HT1080 (cell line): ENCODE measurements at places on chromosomes 7 and 10. TPM values are rescaled to one million over a fixed set of nuclear protein-coding genes. Genes with fewer than 3 reads are reported as not detected.

The CPA5 gene
- total RNA-seq = not detected in 2 replicates

The AKR1C8 gene
- total RNA-seq = not detected in 2 replicates

The HTR5A gene
- not detected in 2 replicates for total RNA-seq

The CLRN3 gene
- not detected in 2 replicates for total RNA-seq

The NUTM2A gene
- total RNA-seq = 0.10 and 0.82 TPM in 2 replicates

The FGFR2 gene
- 0.07 TPM in 1 of 2 replicates, not detected in the other for total RNA-seq

The GARIN1A gene
- total RNA-seq = 0.05 and 0.13 TPM in 2 replicates

The EPO gene
- not detected in 2 replicates for total RNA-seq

The APBB1IP gene
- total RNA-seq = not detected in 2 replicates

The CALCR gene
- total RNA-seq = not detected in 2 replicates

GRCh38 chr7:37196676-37197075, 252.0 kb downstream of the ELMO1 start:
- DNase-seq = no peak

DNA sequence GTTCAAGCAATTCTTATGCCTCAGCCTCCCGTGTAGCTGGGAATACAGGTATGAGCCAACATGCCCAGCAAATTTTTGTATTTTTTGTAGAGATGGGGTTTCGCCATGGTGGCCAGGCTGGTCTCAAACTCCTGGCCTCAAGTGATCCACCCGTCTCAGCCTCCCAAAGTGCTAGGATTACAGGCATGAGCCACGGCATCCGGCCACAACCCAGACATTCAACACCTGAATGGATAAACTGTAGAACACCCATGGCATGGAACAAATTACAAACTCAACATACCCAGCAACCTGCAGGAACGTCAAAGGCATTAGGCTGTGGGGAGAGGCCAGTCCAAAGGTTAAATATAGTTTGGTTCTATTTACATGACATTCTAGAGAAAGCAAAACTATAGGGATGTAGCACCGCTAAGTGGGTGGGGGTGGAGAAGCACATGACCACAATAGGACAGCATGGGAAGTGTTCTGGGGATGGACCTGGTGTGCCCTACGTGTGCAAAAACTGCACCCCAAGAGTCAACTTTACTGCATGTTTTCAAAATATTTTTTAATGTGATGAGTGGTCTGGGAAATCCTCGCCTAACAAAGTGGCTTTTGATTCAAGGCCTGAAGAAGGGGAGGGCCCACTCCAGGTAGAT, 6.5 kb upstream of the PGAM2 start:
- no peak for DNase-seq

DNA sequence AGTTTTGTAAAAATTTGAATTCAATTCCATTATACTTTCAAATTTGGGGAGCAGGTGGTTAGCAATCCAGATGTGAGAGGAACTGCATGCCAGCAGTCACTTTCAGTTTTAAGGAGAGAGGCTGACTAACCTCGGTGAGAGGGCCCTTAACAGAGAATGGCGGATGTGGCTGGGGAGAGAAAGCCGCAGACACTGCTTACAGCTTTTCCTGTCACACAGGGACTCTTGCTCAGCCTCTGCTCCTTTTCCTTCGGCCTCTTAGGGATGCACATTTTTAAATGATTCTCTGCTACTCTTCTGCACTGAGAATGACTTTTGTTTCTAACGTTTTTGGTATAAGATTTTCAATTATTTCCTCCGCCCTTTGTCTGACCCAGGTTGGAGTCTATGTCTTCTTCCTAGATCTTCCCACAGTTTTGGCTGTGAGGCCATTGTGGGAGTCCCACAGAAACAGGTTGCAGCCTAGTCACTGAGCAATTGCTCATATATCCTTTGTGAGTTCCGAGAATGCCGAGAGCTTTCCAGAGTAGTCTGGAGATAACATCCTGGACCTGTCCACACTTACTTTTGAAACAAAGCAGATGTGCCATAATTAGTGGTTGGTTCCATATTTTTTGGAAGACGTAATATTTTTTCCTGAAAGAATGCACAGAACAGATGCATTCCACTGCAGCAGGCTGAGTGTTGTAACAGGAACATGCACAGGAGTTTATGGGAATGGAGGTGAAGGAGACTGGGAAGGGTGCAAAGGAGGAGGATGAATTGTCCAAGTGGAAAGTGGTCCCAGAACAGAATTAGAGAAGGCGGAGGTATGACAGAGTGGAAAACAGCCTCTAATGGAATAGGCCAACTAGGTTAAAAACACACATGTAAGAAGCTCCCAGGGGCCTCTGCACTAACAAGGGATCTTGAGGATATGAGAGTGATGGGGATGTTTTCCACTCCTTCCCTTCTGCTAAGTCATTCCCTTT, 168.0 kb upstream of the ZNF32 start:
- DNase-seq = peak; percentile 75

DNA sequence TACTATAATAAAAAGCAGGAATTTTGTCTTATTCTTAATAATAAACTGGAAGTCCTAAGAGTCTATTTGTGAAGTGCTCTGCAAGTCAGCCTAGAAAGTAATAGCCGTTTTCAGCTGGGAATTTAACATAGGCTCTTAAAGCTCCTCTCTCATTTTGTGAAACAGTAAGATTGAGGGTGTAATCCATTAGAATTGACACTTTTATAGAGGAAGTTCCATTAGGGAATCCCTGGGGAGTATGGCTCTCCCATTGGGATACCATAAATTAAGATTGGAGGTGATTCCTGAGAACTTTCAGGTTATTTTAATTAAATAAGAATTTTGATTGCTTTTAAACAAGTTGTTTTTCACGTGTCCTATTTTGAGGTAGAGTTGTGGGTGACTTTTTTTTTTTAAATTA, 68.0 kb downstream of the EXOC4 start:
- DNase-seq = no peak

DNA sequence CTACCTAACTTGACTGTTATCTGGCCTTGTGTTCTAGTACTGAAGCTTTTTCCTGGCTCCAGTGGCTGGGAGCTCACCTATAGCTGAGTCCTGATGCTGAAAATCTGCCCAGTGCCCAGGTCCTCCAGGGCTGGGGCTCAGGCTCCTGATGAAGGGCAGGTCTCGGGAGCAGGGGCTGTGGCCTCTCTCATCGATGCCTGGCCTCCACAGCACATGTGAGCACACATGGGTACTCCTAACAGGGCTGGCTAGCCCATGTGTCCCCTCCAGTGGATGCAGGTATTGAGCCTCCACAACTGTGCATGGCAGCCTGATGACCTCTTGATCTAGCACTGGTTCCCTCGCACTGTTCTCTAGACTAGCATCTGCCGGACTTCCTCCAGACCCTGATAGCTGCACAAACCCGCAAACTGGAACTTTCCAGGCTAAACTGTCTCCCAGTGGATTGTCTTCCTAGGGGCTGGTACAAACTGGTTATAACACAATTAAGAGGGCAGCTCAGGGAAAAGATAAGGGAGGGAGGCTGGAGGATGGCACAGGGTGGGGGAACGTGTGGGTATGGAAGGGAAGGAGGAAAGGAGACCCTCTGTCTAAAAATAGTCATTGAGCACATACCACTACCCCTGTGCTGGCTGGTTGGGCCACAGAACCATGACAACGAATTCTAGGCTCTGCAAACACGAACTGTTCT, 35.1 kb downstream of the PLAC9 start:
- DNase-seq = no peak

- no peak for DNase-seq
These were observed 29.1 kb downstream of the LRRC18 start for GRCh38 chr10:48910548-48910947.

DNA sequence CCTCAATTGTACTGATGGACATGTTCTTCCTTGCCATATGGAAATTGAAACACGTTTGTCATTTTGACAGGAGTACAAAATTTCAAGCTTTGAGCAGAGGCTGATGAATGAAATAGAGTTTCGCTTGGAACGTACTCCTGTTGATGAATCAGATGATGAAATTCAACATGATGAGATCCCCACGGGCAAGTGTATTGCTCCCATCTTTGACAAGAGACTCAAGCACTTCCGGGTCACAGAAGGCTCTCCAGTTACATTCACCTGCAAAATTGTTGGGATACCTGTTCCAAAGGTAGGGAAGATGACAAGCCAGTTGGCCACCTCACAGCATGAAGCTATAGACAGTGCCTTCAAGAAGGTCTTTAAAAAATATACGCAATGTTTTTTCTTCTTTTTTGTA, 43.1 kb downstream of the ATOH7 start:
- no peak for DNase-seq

GRCh38 chr10:78898341-78899097, 170.2 kb upstream of the ZMIZ1 start:
- DNase-seq = no peak

- DNase-seq = no peak
These were observed 18.6 kb downstream of the AKR1C2 start for GRCh38 chr10:4984971-4985594.

- no peak for DNase-seq
These were observed 2.1 kb downstream of the CASP2 start for GRCh38 chr7:143290293-143290692.

DNA sequence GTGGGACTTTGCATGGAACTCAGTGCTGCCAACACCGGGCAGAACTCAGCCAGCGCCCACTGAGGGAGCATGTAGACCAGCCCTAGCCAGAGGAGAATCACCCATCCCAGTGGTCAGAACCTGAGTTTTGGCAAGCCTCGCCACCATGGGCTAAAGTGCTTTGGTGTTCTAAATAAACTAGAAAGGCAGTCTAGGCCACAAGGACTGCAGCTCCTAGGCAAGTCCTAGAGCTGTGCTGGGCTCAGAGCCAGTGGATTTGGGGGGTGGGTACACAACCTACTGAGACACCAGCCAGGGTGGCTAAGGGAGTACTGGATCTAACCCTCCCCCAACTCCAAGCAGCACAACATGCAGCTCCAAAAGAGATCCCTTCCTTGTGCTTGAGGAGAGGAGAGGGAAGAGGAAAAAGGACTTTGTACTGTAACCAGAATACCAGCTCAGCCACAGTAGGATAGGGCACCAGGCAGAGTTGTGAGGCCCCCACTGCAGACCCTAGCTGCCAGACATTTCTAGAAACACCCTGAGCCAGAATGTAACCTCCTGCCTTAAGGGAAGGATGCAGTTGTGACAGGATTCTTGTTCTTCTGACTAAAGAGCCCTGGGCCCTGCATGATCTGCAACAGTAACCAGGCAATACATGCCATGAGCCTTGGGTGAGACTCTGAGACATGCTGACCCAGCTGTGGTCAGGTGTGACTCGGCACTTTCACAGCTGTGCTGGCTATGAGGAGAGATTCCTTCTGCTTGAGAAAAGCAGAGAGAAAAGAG, 24.4 kb downstream of the GSDME start:
- peak; percentile 68 for DNase-seq

DNA sequence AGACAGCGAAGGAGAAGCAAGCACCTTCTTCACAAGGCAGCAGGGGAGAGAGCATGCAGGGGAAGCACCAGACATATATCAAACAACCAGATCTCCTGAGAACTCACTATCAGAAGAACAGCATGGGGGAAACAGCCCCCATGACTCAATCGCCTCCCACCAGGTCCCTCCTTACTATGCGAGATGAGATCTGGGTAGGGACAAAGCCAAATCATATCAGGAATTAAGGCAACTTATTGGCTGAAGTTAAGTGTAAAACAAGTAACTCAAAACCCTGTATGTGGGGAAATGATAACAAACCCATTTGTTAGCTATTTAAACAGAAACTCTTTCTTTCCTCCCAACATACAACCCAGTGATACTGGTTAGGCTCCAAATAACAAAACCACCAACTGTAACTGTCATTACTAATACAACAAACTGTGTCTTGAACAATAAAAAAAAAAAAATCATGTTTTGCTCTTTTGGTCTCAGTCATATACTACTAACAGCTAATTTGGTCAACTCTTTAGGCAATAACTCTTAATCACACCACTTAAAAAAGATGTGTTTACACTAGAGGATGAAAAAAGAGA, 57.8 kb downstream of the MINDY3 start:
- no peak for DNase-seq

GRCh38 chr10:72719941-72720592, 28.1 kb downstream of the MCU start:
- DNase-seq = peak; percentile 24

GRCh38 chr7:27213433-27214238, 13.7 kb upstream of the HOXA13 start:
- DNase-seq = no peak

DNA sequence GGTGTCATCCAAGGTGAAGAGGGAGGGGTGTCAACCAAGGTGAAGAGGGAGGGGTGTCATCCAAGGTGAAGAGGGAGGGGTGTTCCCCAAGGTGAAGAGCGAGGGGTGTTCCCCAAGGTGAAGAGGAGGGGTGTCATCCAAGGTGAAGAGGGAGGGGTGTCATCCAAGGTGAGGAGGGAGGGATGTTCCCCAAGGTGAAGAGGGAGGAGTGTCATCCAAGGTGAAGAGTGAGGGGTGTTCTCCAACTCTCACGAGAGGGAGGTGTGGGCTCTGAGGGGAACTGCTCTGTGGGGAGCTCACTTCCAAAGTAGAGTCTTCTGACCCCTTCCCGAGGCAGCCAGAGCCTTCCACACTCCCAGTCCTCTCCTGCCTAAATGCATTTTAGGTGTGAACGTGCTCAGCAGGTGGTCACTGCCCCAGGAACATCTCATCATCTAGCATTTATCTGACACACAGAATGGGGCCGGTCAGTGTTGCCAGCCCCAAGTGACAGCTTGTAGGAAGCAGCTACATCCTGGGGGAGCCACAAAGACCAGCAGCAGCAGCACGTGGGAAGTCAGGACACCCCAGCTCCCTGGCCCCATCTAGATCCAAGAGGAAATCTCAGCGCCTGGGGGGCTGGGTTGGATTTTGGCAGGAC, 323.8 kb downstream of the GLRX3 start:
- no peak for DNase-seq

- no peak for DNase-seq
These were observed 34.3 kb downstream of the SGPL1 start for GRCh38 chr10:70850097-70850496.

GRCh38 chr7:73954181-73954580, 73.8 kb upstream of the ELN start:
- no peak for DNase-seq

GRCh38 chr7:106071356-106071998, 40.6 kb downstream of the SYPL1 start:
- DNase-seq = peak; percentile 77

DNA sequence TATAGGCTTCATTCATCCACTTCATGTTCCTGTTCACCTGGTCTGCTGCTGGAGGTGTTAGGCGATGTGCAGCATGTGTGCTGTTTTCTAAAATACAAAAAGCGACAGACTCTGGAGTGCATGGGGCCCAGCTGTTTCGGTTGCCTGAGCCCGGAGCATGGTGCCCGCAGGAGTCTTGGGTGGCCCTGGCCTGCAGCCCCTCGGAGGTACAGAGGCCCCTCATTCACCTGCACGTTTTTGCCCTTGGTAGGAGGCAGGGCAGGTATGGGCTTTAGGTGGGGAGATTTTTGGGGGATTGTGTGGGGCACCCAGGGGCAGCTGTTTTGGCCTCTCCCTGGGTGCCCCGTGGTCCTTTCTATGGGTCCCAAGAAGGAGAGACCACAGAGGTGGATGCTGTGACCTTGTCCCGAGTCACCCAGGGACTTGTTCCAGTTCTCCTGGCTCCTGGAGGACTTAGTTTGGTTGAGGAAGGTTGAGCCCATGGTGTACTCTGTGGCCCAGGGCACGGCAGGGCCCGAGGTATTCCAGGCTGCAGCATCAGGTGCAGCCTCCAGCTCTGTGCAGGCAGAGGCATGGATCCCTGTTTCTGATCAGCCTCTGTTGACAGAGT, 130.7 kb downstream of the TRRAP start:
- DNase-seq = no peak

- no peak for DNase-seq
These were observed 57.5 kb upstream of the ZNF32 start for GRCh38 chr10:43706166-43706565.
